Activated T-helper 2 cell treated with anti-CD3 and anti-CD28 coated beads, Interferon-gamma antibody, Interleukin-2, Interleukin-4, amounts not matched to agents 10 μg/mL and 5 μg/mL and 100 μg/mL, durations not matched to agents 14 hours and 24 hours and 36 hours (primary cell): ENCODE measurements at places on chromosomes 5 and 9. TPM values are rescaled to one million over a fixed set of nuclear protein-coding genes. Genes with fewer than 3 reads are reported as not detected.

- no peak for DNase-seq
- H3K27ac ChIP-seq = no peak overlapping the region
- no peak overlapping the region for H3K4me3 ChIP-seq
- no peaks in the 10 kb centered on the region for H3K27me3 ChIP-seq
- H3K36me3 ChIP-seq = no peaks in the 10 kb centered on the region
Measured at GRCh38 chr9:98241357-98242300, 13.8 kb downstream of the TBC1D2 start.

ANKRD31 gene
- 0.11 and 0.28 TPM in 2 replicates for total RNA-seq

DNA sequence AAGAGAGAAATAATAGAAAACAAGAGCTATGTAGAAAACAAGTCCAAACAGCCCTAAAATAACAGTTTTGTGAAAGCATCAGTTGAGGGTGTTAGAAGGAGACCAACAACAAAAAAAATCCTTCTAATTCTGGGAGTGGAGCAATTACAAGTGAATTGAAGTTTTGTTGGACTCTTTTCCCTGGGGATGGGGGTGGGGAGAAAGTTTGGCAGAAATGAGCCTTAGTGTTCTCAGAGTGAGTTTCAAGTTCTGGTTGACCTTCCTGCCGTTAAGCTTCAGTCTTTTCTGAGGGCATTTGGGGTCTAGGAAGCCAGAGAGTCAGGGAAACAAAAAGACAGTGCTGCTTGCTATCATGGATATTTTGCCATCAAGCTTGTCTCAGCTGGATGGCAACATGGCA, 106.3 kb upstream of the TRIM32 start:
- H3K4me3 ChIP-seq = no peak overlapping the region
- no peaks in the 10 kb centered on the region for H3K4me1 ChIP-seq
- H3K27me3 ChIP-seq = no peaks in the 10 kb centered on the region
- no peak overlapping the region for H3K27ac ChIP-seq
- H3K36me3 ChIP-seq = no peaks in the 10 kb centered on the region

RECK gene
- total RNA-seq = 5.3 and 5.9 TPM in 2 replicates

DNA sequence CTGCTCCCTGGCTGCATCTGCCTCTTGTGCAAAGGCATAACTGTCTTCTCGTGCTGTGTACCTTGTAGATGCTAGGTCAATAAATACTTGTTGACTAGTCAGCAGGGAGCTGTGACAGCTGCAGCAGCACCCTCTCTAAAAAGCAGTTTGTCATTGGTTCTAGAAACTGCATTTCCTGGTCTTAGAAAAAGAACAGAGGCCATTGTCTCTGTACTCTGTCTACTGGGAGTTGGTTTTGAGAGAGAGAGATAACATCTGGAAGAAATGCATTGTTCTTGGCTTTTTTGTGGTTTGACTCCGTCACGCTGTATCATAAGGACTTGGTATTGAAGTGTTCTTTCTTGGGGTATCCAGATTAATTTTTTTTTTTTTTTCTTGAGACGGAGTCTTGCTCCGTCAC, 32.3 kb downstream of the SH3GLB2 start:
- H3K36me3 ChIP-seq = peaks cover 83% of the 10 kb centered on the region
- no peak overlapping the region for H3K27ac ChIP-seq
- no peak overlapping the region for H3K4me3 ChIP-seq
- no peak for DNase-seq
- peaks cover 11% of the 10 kb centered on the region for H3K4me1 ChIP-seq

GRCh38 chr5:164998590-164998989, 1493.2 kb downstream of the MAT2B start:
- H3K36me3 ChIP-seq = no peaks in the 10 kb centered on the region
- H3K4me1 ChIP-seq = no peaks in the 10 kb centered on the region
- no peaks in the 10 kb centered on the region for H3K27me3 ChIP-seq
- no peak overlapping the region for H3K27ac ChIP-seq
- DNase-seq = no peak

ZNF346 gene
- total RNA-seq = 26.1 and 26.3 TPM in 2 replicates

DNA sequence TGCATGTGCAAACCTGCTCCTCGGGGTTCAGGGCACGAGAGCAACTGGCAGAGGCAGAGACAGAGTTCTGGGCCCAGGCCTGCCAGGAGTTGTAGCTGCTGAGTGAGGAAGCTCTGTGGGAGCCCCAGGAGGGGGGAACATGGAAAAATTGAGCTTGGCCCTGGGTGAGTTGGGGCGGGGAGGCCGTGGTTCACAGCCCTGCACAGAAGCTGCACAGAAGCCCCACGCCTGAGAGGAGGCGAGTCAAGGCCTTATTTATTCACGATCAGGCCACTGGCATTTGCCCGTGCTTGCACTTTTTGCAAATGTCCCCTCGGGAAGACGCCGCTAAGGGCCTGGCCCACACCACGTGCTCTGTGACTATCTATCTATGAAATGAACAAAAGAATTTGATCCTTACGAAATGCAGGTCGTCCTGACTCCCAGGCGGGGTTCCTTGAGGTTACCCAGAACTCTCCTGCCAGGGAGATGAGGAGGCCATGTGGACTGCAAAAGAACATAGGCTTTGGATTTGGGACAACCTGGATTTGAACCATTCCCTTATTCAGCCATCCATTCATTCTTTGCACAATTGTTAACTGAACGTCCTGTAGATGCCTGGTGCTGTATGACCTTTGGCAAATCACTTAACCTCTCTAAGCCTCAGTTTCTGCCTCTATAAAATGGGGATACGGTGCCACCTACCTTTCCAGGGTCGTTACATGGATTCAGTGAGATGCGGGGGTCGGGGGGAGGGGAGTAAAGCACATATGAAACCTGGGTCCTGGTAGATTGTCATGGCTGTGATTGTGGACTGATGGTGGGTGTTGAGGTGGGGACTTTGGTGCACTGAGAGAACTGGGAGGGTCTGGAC, 17.9 kb downstream of the COL27A1 start:
- H3K4me3 ChIP-seq = no peak overlapping the region
- H3K36me3 ChIP-seq = no peaks in the 10 kb centered on the region
- no peaks in the 10 kb centered on the region for H3K27me3 ChIP-seq
- no peaks in the 10 kb centered on the region for H3K4me1 ChIP-seq
- no peak overlapping the region for H3K27ac ChIP-seq
- DNase-seq = no peak

CYSRT1 gene
- total RNA-seq = 0.41 and 0.50 TPM in 2 replicates

- H3K27ac ChIP-seq = peak overlapping the region; percentile 14
- H3K4me3 ChIP-seq = no peak overlapping the region
- DNase-seq = no peak
- peaks cover 56% of the 10 kb centered on the region for H3K27me3 ChIP-seq
Measured at GRCh38 chr5:2750026-2750757, 1.3 kb downstream of the IRX2 start.

GRCh38 chr5:131589510-131590348, 45.3 kb downstream of the RAPGEF6 start:
- no peak for DNase-seq
- H3K4me3 ChIP-seq = no peak overlapping the region
- H3K27ac ChIP-seq = no peak overlapping the region
- no peaks in the 10 kb centered on the region for H3K27me3 ChIP-seq
- H3K4me1 ChIP-seq = peaks cover 35% of the 10 kb centered on the region

DNA sequence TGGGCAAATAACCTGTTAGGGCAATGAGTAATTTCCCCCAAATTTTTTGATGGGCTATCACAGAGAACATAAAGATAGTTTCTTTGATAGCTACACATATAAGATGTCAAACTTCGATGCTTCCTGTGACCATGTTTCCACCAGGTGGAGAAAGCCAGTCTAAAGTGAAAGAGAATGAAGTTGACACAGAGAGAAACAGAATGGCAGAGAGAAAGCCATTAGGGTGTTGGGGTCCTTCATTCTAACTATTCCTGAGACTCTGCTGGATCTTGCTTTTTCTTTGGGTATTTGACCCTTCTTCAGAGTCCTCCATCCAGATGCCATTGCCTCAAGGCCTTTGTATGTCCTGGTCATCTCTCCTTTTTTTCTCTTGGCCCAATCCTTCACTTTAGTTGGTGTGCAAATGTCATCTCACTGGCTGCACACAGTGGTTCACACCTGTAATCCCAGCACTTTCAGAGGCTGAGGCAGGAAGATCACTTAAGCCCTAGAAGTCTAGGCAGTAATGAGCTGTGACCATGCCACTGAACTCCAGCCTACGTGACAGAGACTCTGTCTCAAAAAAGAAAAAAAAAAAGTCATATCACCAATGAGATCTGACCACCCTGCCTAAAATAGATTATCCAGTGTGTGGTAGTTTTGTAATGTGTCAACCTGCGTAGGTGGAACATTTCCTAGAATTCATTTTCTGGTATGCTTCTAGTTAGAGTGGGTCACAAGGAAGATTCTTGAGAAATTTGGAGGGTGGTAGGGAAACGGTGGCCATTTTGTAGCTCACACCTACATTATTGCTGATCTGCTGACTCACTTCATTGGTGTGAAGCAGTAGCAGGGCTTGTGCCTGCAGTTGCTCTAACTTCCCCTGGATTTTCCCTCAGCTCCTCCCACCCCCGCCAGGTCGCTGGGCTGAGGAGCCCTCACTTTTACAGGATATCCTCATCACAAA, 20.8 kb upstream of the KIF2A start:
- peak; percentile 66 for DNase-seq
- peak overlapping the region; percentile 98 for H3K27ac ChIP-seq
- no peaks in the 10 kb centered on the region for H3K27me3 ChIP-seq
- H3K4me1 ChIP-seq = peaks cover 78% of the 10 kb centered on the region
- peak overlapping the region; percentile 55 for H3K4me3 ChIP-seq

DNA sequence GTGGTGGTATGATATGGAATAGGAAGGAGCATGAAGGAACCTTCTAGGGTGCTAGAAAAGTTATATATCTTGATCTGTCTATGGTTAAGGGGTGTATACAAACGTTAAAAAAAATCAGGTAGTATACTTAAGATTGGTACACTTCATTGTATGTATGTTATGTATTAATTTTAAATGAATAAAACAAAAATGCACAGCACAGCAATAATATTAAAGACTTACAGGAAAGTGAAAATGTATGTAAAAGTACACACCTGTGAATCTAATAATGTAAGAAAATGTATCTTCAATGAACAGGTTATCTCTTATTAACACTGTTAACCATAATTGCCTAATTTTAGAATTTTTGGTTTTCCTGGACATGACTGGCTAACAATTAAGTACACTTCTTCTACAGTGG, 77.2 kb downstream of the HMGCR start:
- no peak overlapping the region for H3K27ac ChIP-seq
- H3K27me3 ChIP-seq = no peaks in the 10 kb centered on the region
- peaks cover 4% of the 10 kb centered on the region for H3K4me1 ChIP-seq
- H3K4me3 ChIP-seq = no peak overlapping the region
- peaks cover 39% of the 10 kb centered on the region for H3K36me3 ChIP-seq

- no peak overlapping the region for H3K4me3 ChIP-seq
- DNase-seq = no peak
- peaks cover 6% of the 10 kb centered on the region for H3K27me3 ChIP-seq
- no peak overlapping the region for H3K27ac ChIP-seq
- peaks cover 2% of the 10 kb centered on the region for H3K4me1 ChIP-seq
Measured at GRCh38 chr9:69577123-69577522, 95.0 kb downstream of the APBA1 start.

DNA sequence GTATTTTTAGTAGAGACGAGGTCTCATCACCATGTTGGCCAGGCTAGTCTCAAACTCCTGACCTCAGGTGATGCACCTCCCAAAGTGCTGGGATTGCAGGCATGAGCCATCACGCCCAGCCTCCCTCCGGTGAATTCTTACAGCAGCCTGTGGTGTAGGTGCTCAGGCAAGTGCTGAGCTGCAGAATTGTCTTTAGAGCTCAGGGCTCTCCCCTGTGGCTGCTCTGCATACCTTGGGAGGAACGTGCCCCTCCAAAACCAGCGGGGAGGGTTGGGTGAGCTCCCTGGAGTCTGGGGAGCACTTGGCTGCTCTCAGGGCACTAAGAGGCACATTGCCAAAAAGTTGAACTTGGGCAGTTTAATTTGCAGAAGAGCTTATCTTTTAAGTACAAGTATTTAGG, 29.4 kb downstream of the SECISBP2 start:
- no peak for DNase-seq
- peaks cover 40% of the 10 kb centered on the region for H3K4me1 ChIP-seq
- no peaks in the 10 kb centered on the region for H3K27me3 ChIP-seq
- H3K27ac ChIP-seq = no peak overlapping the region
- H3K36me3 ChIP-seq = peaks cover 95% of the 10 kb centered on the region

ACTBL2 gene
- total RNA-seq = not detected in 2 replicates
